Left lobe of liver (tissue), 2 donors: ENCODE measurements at places on chromosomes 12 and 14. TPM values are rescaled to one million over a fixed set of nuclear protein-coding genes. Genes with fewer than 3 reads are reported as not detected.

DNA sequence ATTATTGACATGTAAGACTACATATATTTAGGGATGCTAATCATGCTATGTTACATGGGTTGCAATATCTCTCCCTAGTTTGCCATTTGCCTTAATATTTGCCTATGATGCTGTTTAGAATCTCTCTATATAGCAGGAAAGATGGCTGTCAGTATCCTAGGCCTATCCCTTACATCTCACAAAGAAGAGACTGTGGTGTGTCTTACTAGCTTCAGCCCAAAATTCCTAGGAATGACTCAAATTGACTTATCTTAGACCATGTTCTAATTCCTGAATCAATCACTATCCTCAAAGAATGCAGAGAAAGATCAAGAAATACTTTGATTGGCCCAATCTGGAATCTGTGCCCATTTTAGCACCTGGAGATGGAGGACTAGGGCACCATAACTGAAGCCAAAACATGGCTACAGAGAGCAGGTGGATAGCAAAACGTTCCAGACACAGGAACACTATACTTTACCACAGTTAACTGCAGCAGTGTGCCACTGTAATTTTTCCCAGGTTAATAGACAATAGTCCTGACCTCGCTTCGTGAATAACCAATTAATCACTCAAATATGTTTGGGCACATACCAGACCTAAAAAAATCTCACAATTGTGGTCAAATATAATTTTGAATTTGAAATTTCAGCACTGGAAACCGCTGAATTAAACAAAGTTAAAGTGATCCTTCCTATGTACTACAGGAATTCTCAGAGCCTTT, 32.7 kb upstream of the GLIPR1 start:
- no peak for DNase-seq

- no peak for DNase-seq
Measured at GRCh38 chr14:30770376-30770775, 104.0 kb upstream of the COCH start.

DNA sequence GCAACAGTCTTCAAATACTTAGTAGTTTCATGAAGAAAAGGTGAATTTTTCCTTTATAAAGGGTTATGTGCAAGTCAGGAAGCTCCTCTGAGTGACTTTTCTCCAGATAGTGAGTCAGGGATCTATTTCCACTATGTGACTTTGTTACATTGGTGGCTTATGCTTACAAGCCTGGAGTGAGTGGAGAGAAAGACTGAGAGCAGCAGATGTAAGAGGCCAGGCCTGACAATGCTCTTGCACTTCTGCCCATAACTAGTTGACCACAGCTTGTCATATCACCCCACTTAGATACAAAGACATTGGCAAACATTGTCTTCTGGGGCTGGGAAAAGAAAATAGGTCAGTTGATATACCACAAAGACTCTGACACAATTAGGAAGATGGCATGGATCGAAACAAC, 236.5 kb downstream of the PDZRN4 start:
- DNase-seq, result no peak

ZDHHC22 gene
- not detected for total RNA-seq

- DNase-seq, result no peak
Measured at GRCh38 chr12:91717804-91718203, 427.8 kb downstream of the BTG1 start.
